Choroid plexus epithelial cell (primary cell): ENCODE measurements at places on chromosomes 6 and 20.

DNA sequence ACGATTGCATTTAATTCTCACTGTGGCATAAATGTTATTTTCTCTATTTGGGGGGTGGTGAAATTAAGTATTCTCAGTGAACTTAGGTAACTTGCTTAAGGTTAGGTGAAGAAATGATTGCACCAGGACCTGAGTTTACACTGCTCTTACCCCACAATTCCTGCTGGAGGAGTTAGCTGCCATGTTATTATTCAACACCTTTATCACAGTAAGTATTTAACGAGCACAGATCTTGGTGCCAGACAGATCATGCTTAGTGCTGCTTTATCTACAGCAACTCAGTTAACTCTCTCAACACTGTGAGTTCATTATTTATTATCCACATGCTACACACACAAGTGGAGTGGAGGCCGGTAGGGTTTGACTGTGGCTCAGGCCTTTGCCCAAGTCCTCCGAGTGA lies 249.7 kb downstream of the TMEM242 start:
- no peak for DNase-seq

DNA sequence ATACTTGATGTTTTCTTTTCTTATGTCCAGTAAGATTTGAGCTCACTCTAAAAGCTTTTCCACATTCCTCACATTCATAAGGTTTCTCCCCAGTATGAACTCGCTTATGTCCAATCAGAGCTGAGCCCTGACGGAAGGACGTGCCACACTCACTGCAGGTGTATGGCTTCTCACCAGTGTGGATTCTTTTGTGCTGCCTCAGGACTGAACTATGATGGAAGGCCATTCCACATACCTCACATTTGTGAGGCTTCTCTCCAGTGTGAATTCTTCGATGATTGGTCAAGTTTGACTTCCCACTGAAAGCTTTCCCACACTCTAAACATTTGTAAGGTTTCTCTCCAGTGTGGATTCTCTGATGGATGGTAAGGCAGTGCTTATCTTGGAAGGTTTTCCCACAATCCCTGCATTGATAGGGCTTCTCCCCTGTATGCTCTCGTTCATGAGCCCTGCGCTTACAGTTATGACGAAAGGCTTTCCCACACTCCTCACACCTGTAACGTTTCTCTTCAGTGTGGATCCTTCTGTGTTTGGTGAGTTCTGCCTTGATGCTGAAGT lies 9.9 kb downstream of the ZNF311 start:
- DNase-seq = no peak

DNA sequence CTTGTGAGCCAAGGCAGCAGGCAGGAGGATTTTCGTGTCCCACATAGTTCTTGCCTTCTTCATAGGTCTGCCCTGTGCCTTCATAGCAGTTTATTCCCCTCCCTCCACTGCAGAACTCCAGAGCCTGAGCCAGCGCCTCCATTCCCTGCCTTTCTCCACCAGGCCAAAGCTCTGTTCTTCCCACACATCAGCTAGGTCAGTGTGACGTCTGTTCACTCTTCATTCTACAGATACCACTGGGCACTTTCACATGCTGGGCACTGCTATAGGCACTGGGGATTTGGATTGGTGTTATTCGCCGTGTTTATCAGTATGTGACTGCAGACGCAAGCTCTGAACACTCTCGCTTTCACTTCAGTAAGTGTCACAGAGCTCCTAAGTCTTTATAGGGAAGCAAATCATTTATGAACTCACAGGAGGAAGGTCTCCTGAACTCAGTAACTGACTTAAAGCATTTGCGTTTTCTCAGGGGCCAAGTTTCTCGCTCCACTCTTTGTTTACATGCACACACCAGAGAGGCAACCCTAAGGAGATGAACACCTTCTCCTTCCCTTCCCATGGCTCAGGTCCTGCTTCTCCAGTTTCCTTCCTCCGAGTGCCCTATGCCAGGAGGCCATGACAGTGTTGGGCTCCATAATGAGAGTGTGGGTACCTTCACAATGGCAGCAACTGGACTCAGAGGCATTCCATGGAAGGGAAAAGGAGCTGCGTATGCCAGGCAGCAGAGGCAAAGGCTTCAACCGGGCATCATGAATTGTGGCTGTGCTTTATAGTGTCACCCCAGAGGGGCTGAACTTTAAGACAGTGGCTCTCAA lies 6.3 kb upstream of the APMAP start:
- no peak for DNase-seq

GRCh38 chr6:166621114-166621540 lies 5.9 kb downstream of the RPS6KA2 start:
- DNase-seq = no peak
